H4 (cell line): ENCODE measurements at places on chromosomes 5 and 9. TPM values are rescaled to one million over a fixed set of nuclear protein-coding genes. Genes with fewer than 3 reads are reported as not detected.

GPX3 gene
- total RNA-seq, result 338 and 380 TPM in 2 replicates

SHLD3 gene
- 3.6 and 5.7 TPM in 2 replicates for total RNA-seq

LVRN gene
- not detected in 2 replicates for total RNA-seq

C7 gene
- total RNA-seq, result 1.3 and 4.0 TPM in 2 replicates

MCC gene
- total RNA-seq, result 7.9 and 8.8 TPM in 2 replicates

HAPLN1 gene
- total RNA-seq, result 4.5 and 6.5 TPM in 2 replicates

TMEM252 gene
- total RNA-seq, result not detected in 2 replicates

PGM5 gene
- 0.50 and 3.0 TPM in 2 replicates for total RNA-seq
